ENCODE measurements at places on chromosomes 1 and 21.

- no peaks in the 10 kb centered on the region for H3K36me3 ChIP-seq
- peaks cover 3% of the 10 kb centered on the region for H3K4me1 ChIP-seq
- H3K27ac ChIP-seq = no peak overlapping the region
- no peaks in the 10 kb centered on the region for H3K27me3 ChIP-seq
- DNase-seq = no peak
Measured at GRCh38 chr1:58829866-58830265, 46.0 kb upstream of the JUN start.

DNA sequence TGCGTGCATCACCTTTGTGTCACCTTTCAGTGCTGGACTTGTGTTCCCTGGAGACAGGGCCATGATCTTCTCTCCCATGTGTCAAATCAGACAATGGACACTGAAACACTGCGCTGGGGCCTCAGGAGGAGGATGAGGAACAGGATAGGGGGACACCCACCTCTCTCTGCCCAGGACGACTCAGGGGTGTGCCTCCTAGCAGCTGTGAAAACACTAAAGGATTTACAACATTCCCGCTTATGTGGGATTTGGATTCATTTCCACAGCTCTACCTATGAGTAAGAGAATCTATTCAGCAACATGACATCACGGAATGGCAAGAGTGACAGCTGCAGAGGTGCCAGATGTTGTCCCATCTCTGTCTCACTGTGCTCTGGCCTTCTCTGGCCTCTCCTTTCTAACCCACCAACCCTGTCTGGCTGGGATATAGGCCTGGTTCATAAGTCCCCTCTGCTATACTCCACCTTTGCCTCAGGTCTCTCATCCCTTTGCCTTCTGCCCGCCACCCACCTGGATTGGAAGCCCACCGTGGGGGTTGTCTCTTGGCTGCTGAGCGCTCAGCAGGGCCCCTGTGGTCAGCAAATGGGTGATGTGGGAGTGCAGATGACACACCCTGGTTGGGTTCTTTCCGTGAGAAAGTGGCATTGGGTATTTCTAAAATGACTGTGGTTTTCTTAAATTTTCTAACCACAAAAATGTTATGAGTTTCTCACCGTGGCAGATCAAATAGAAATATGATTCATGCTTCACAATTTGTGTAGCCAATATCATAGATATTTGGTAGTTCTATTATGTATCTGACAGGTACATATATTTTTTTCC is 47.1 kb upstream of the TLR5 start:
- no peaks in the 10 kb centered on the region for H3K36me3 ChIP-seq
- no peak overlapping the region for H3K4me3 ChIP-seq
- no peak overlapping the region for H3K27ac ChIP-seq
- H3K27me3 ChIP-seq = peaks cover 4% of the 10 kb centered on the region
- no peaks in the 10 kb centered on the region for H3K4me1 ChIP-seq
- no peak for DNase-seq

DNA sequence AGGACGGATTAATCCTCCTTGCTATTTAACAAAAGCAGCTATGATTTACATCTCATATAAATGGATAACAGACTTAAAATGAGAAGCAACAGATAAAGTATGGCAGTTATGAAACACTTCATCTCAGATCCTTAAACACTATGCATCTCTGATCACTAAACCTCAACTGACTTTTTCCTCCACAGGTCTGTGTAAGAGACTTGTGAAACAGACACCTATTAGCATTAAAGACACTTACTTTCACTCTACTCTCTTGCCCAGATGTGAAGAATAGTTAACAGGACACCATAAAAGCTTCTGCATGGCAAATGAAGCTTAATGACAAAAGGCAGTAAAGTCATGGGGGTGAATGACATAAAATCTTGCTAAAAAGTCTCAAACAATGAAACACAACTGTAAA is 6.2 kb downstream of the LIN9 start:
- no peak for DNase-seq
- H3K36me3 ChIP-seq = peaks cover 9% of the 10 kb centered on the region
- no peak overlapping the region for H3K4me3 ChIP-seq

DNA sequence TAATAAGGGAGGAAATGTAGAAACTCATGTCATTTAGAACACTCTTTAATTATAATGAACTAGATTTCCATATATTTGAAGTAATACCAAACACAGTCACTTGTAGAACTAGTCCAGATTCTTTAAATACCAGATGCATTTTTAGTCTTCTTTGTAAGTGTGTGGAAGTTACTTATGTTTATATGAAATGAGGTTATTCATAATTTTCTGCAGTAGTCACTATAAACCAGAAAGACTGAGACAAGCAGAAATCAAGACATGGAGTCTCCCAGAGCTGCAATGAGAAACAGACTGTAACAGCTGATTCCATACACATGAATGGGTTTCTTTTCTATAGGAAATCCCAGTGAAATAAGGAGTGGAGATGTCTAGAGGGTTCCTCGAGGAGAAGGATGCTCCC is 216.6 kb upstream of the ZP4 start:
- H3K4me1 ChIP-seq = no peaks in the 10 kb centered on the region
- DNase-seq = no peak
- no peaks in the 10 kb centered on the region for H3K36me3 ChIP-seq
- no peaks in the 10 kb centered on the region for H3K27me3 ChIP-seq
- no peak overlapping the region for H3K4me3 ChIP-seq

GRCh38 chr1:48936436-48936835 is 159.7 kb upstream of the BEND5 start:
- peaks cover 4% of the 10 kb centered on the region for H3K27me3 ChIP-seq
- H3K36me3 ChIP-seq = no peaks in the 10 kb centered on the region
- no peak overlapping the region for H3K4me3 ChIP-seq
- DNase-seq = no peak
- H3K27ac ChIP-seq = no peak overlapping the region
- H3K4me1 ChIP-seq = no peaks in the 10 kb centered on the region

- no peaks in the 10 kb centered on the region for H3K27me3 ChIP-seq
- H3K36me3 ChIP-seq = no peaks in the 10 kb centered on the region
- no peak overlapping the region for H3K27ac ChIP-seq
- no peak overlapping the region for H3K4me3 ChIP-seq
- H3K4me1 ChIP-seq = peaks cover 18% of the 10 kb centered on the region
Measured at GRCh38 chr1:3533067-3534048, 78.0 kb downstream of the MEGF6 start.

- no peak for DNase-seq
- no peak overlapping the region for H3K4me3 ChIP-seq
- no peak overlapping the region for H3K27ac ChIP-seq
- peaks cover 12% of the 10 kb centered on the region for H3K4me1 ChIP-seq
Measured at GRCh38 chr1:21820597-21821232, 8.7 kb downstream of the LDLRAD2 start.
